GM12878 (cell line): ENCODE measurements at places on chromosomes 4 and X. TPM values are rescaled to one million over a fixed set of nuclear protein-coding genes. Genes with fewer than 3 reads are reported as not detected.

GRCh38 chr4:3775005-3775404 is 8.8 kb downstream of the ADRA2C start:
- H3K27me3 ChIP-seq = peaks cover 2% of the 10 kb centered on the region
- H3K36me3 ChIP-seq = no peaks in the 10 kb centered on the region
- no peak for DNase-seq
- no peak overlapping the region for H3K4me3 ChIP-seq
- H3K4me1 ChIP-seq = no peaks in the 10 kb centered on the region
- H3K27ac ChIP-seq = no peak overlapping the region

DNA sequence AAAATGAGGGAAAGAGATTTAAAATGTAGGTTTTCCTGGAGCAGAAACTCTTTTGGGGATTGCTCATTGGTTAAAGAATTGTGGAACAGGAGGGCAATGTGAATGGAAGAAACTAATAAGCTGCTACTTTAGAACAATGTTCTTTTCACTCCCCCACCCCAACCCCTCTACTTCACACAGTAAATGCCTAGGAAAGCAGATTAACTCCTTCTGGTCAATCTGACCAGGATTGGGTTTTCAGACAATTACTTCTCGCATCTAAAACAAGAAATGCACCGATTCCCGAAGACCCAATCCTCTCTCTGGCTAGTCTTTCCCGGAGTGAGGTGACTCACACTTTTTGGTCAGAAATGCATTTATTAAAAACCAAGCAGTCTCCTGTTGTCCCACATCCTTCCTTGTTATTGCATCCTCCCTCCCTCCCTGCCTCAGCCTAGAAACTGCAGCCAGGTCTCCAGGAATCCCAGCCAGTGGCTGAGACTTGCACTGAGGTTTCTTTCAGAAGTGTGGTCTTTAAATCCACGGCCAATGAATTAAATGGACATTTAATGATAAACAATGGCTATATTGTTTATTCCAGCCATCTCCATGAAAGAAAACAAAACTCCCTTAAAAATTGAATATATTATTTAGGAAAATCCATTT is 21.4 kb downstream of the MFAP3L start:
- no peaks in the 10 kb centered on the region; the same call in 1 of the 2 replicates for H3K4me1 ChIP-seq
- no peak overlapping the region for H3K27ac ChIP-seq
- H3K27me3 ChIP-seq = no peaks in the 10 kb centered on the region
- no peaks in the 10 kb centered on the region for H3K36me3 ChIP-seq
- no peak overlapping the region for H3K4me3 ChIP-seq

- no peak overlapping the region for H3K27ac ChIP-seq
- no peaks in the 10 kb centered on the region for H3K36me3 ChIP-seq
- no peak overlapping the region for H3K4me3 ChIP-seq
- DNase-seq = no peak
- no peaks in the 10 kb centered on the region for H3K4me1 ChIP-seq
Observed at GRCh38 chr4:172011196-172011595, 198.0 kb downstream of the GALNTL6 start.

DNA sequence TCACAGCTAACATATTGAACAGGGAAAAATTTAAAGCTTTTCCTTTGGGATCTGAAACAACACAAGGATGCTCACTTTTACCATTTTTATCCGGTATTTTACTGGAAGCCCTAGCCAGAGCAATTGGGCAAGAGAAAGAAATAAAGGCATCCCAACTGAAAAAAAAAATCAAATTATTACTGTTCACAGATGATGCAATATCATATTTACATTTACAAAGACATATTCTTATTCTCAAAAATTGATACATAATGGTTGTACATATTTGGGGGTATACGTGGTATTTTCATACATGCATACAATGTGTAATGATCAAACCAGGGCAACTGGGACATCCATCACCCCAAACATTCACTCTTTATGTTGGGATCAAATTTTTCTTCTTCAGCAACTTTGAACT is 337.0 kb upstream of the SLC7A11 start:
- H3K4me1 ChIP-seq = no peaks in the 10 kb centered on the region
- no peak overlapping the region for H3K4me3 ChIP-seq
- DNase-seq = no peak
- no peak overlapping the region for H3K27ac ChIP-seq
- H3K36me3 ChIP-seq = no peaks in the 10 kb centered on the region

DNA sequence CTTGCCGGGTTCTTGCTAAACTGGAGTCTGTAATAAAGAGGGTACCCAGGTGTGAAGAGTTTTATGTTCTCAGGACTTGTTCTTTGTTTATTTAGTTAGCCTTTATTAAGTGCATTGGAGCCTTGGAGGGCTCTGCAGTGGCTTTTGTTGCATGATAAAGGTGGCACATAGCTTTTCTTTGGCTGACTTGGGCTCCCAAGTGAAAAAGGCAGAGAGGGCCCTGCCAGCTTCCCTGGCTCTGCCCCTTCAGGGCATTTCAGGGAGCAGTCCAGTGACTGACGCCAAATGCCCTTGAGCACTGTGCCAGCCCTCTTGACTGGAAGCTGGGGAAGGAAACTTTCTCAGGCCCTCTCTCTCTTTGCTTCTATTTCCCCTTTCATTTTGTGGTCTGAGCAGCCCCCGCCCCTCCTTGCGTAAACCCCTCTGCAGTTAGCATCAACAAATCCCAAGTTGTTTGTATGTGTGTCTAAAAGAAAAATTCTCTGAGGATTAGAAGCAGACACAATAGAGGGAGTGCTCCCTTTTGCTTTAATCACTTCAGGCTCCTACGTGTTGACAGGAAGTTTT is 152.2 kb downstream of the NHS start:
- no peak overlapping the region for H3K4me3 ChIP-seq
- no peaks in the 10 kb centered on the region for H3K36me3 ChIP-seq
- H3K27ac ChIP-seq = no peak overlapping the region
- H3K27me3 ChIP-seq = no peaks in the 10 kb centered on the region

DNA sequence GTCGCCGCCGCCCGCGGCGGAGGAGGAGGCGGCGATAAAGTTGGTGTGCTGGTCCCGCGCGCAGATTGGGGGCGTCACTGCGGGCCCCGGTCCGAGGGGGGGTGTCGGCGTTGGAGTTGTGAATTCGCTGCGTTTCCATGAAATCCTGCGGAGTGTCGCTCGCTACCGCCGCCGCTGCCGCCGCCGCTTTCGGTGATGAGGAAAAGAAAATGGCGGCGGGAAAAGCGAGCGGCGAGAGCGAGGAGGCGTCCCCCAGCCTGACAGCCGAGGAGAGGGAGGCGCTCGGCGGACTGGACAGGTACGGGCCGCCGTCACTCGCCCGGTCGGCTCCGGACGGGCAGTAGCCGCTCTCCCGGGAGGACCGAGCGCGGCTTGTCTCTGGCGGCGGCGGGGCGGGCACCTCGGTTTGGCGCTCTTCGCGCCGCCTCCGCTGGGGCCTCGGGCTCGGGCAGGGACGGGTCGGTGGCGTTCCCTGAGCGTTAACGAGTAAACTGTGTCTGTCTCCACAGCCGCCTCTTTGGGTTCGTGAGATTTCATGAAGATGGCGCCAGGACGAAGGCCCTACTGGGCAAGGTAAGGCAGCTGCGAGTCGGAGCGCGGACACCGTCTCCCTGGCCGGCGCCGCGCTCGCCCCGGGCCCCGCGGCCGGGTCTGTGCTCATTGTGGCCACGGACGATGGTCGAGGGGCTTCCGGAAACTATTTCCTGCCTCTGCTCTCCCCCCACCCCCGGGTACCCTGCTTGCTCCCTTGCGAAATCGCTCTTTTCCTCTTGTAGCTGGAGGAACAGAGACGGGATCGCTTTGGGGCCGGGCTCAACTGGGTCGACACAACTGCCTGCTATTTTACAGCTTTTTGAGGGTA is 658 bp downstream of the KDM6A start:
- no peaks in the 10 kb centered on the region; the same call in 1 of the 2 replicates for H3K36me3 ChIP-seq
- H3K4me1 ChIP-seq = no peaks in the 10 kb centered on the region
- no peaks in the 10 kb centered on the region for H3K27me3 ChIP-seq
- H3K27ac ChIP-seq = peak overlapping the region; percentile 90
- DNase-seq = no peak
- peak overlapping the region; percentile 91 for H3K4me3 ChIP-seq

DNA sequence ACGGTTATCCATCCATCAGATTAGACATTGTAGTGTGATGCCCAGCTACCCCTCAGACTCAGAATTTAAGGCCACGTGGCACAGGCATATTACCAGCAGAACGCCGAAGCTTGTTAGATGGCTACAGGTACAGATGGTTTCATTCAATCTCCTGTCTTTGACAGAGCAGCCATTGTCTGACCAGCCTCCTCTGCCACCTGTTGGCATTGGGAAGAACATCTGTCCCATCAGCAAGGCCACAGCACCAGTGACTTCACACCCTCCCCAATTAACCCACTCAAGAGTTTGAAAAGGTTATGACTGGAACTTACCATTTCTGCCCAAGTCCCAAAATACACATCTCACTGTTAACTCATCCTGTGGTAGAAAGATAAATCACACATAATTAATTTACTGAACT is 22.0 kb upstream of the PHKA2 start:
- no peaks in the 10 kb centered on the region for H3K27me3 ChIP-seq
- DNase-seq = no peak

GRCh38 chrX:12170755-12171154 is 32.5 kb downstream of the FRMPD4 start:
- H3K36me3 ChIP-seq = no peaks in the 10 kb centered on the region
- H3K27ac ChIP-seq = no peak overlapping the region
- DNase-seq = no peak
- no peaks in the 10 kb centered on the region for H3K27me3 ChIP-seq

GRCh38 chrX:118558926-118559325 is 63.3 kb downstream of the DOCK11 start:
- no peak overlapping the region for H3K27ac ChIP-seq
- H3K4me3 ChIP-seq = no peak overlapping the region
- H3K4me1 ChIP-seq = no peaks in the 10 kb centered on the region
- no peak for DNase-seq

DNA sequence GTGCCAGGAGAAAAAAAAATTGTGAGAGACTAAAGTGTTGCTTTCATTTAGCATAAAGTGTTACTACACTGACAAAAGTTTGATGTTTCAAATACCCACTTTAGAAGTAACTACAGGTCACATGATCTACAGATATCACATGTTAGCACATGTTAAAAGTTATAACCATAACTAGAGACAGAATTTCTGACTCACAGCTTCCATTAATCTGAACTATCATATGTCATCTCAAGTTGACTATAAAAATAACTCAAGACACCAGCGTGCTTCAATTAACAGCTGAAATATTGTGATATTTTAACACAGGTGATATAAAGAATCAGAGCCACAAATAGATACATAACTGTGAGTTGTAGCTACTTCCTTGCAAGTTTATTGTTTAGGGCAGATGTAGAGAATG is 591.5 kb upstream of the PITX2 start:
- DNase-seq = no peak
- H3K27me3 ChIP-seq = no peaks in the 10 kb centered on the region
- no peak overlapping the region for H3K27ac ChIP-seq

DNA sequence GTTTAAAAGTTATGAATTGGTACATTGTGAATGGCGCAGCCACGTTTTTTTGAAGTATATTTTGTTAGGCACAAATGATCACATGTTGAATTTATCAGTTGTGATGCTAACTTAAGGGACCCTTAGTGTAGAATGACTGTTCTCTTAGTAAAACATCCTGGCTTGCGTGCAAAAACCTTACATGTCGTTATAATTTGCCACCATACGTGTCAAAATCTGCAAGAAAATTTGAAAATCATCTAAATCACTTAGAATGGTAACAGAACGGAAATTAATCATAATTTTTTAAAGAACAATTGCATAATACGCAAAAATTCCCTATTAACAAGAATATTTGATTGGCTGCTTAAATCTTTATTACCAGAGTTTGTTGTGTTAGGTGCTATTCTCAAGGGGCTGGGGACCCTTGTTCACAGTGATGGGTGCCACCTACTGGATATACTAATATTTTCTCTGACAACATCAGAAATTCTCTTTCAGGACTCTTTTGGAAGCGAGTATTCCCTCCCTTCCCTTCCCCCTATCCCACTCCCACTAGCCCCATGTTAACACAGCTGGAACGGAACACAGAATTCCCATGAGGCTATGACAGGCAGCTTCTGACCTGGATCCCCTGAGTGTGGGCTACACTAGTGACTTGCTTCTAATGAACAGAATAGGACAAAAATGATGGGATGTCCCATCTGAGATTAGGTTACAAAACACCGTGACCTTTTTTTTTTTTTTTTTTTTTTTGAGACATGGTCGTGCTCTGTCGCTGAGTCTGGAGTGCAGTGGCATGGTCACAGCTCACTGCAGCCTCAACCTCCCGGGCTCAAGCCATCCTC is 71.8 kb downstream of the SUPT20HL2 start:
- H3K27me3 ChIP-seq = no peaks in the 10 kb centered on the region
- no peaks in the 10 kb centered on the region for H3K36me3 ChIP-seq
- DNase-seq = no peak
- 0 out of 2 replicates have a peak, but pooled peaks cover 3% of the 10 kb centered on the region for H3K4me1 ChIP-seq

DNA sequence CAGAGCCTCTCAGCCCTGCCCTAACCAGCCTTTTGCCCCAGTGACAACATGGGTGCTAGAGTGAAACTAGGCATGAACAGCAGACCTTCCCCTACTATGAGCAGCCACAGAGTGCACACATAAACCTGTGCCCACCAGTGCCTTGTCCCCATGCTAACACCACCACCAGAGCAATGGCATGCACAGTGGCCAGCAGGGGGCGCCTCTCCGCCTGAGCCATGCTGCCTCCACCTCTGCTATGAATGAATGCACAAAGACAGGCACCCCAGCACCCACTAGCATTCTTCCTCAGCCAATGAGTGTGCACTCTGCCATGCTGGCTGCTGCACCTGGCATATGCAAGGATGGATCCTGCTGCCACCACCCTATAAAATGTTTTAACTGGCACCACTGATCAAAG is 286.9 kb upstream of the FGF16 start:
- H3K4me3 ChIP-seq = no peak overlapping the region
- H3K27me3 ChIP-seq = no peaks in the 10 kb centered on the region
- H3K36me3 ChIP-seq = no peaks in the 10 kb centered on the region
- H3K27ac ChIP-seq = no peak overlapping the region

GRCh38 chr4:80492761-80493160 is 157.2 kb downstream of the CFAP299 start:
- H3K27ac ChIP-seq = no peak overlapping the region
- H3K27me3 ChIP-seq = no peaks in the 10 kb centered on the region
- DNase-seq = no peak
- no peak overlapping the region for H3K4me3 ChIP-seq

DNA sequence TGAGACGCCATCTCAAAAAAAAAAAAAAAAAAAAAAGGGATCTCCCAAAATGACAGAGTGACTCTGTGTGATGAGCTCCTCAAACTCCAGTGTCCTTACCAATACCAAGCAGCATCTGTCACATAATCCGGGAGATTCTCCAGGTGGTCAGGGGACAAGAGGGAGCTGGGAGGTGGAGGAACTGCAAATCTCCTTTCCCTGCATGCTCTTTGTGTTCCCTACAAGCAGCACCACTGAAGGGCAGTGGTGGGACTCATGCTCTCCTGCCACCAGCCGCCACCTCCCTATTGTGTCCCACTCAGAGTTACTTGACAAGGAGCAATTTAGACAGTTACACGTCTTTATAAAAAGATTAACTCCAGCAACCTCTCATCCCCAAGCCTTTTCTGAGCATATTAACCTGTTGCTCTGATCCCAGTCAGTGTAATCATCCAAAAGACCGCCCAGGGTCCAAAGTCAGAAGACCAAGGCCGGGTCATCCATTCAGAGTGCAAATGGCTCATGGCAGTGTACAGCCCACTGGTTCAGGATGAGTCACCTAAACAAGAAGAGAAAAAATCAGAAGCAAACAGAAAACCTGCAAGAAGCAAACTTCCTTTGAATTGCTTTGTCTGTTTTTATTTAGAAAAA is 23.6 kb downstream of the MGST2 start:
- no peaks in the 10 kb centered on the region for H3K27me3 ChIP-seq
- no peak for DNase-seq
- no peak overlapping the region for H3K4me3 ChIP-seq
- H3K36me3 ChIP-seq = no peaks in the 10 kb centered on the region

The AVPR2 gene
- total RNA-seq = not detected in 2 replicates

The PF4V1 gene
- total RNA-seq = not detected in 2 replicates

The HHIP gene
- total RNA-seq = 0.11 and 0.38 TPM in 2 replicates

The BEX1 gene
- not detected in 2 replicates for total RNA-seq

The PROM1 gene
- total RNA-seq = 0.08 TPM in 1 of 2 replicates, not detected in the other
